ENCODE measurements at places on chromosomes 3 and 15.

GRCh38 chr15:70264014-70264582 is 166.4 kb upstream of the TLE3 start:
- no peak for DNase-seq

DNA sequence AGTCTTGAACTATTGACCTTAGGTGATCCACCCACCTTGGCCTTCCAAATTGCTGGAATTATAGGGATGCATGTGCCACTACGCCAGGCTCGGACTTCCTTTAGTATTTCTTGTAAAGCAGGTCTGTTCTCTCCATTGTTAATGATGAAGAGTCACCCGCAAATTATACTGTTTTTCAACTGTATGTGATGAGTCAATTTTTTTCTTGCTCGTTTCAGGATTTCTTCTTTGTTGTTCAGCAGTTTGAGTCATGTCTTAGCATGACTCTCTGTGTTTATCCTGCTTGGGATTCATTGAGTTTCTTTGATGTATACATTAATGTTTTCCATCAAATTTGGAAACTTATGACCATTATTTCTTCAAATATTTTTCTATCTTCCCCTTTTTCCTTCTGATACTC is 28.9 kb downstream of the GRAMD1C start:
- DNase-seq: no peak

- DNase-seq: peak; percentile 69
These were observed 46.2 kb downstream of the PTH1R start for GRCh38 chr3:46923559-46924350.

GRCh38 chr15:40439960-40440742 is 602 bp upstream of the BAHD1 start:
- peak; percentile 56 for DNase-seq

DNA sequence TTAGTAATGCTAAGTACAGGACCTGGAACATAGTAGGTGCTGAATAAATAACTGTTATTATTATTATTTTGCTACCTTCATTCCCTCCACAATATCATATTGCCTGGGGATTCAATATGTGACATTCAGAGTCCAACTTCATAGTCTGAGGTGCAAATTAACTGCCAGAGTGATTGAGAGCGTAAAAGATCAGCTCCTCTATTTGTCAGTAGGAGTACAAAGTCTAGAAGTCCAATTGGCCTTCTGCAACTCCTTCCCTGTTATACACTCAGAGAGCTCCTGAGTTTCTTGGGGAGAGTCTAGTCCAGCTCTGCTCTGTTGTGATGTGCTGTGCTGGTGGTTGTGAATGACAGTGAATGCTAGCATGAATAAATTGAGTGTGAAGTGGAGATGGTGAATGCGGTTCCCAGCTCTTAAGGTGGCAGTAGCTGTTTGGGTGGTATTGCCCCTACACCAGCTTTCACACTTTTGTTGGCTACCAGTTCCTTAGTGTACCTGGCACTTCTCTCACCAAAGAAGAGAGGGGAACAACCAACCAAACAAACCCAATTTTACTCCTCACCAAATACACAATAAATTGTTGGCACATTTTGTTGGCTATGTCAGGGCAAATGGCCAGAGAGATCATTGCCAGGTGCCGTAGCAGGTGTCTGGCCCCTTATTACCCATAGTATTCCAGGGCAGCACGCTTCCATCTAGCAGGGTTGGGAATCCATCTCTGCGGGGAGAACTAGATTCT is 270.1 kb upstream of the TBL1XR1 start:
- DNase-seq: no peak

- no peak for DNase-seq
These were observed 362.7 kb upstream of the SUCLG2 start for GRCh38 chr3:68017069-68017468.

GRCh38 chr3:53286727-53287126 is 30.9 kb upstream of the TKT start:
- no peak for DNase-seq

- no peak for DNase-seq
These were observed 35.8 kb upstream of the ATP13A3 start for GRCh38 chr3:194522579-194523046.

GRCh38 chr3:50658416-50658815 is 16.3 kb upstream of the DOCK3 start:
- DNase-seq: no peak

DNA sequence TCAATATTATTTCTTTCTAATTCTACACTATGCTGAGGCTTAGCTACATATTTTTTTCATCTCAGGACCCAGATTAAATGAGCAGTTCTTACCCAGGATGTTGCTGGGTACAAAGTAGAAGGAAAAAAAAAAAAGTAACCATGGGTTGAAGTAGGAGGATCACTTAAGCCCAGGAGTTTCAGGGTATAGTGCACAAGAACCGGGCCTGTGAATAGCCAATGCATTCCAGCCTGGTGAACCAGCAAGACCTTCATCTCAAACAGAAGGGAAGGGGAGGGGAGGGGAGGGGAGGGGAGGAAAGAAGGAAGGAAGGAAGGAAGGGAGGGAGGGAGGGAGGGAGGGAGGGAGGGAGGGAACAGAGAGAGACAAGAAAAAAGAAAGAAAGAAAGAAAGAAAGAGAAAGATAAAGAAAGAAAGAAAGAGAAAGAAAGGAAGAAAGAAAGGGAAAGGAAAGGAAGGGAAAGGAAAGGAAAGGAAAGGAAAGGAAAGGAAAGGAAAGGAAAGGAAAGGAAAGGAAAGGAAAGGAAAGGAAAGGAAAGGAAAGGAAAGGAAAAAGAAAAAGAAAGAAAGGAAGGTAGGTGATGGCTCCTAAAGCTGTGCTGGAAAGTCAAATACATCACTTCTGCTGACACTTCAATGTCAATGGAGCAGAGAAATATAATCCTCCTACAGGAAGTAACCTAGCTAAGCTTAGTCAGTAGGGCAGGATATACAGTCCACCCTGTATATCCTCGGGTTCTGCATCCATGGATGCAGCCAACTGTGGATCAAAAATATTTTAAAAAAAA is 206.8 kb upstream of the TGFBR2 start:
- no peak for DNase-seq

DNA sequence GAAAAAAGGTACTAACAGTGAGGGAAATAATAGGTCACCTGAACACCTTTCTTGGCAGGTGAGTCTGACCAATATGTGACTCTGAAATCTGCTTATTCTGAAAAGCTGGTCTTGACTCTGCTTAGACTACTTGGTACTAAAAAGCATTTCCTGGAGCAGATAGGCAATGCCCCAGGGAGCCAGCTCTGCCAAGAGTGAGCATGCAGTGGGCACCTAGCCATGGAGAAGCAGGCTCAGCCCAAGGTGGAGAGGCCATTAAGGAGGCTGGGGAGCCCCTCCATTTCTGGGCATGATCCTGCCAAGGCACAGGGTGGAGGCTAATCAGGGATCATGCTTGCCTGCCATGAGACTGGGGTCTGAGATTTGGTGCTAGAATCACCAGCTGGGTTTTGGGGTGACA is 1.6 kb upstream of the LTF start:
- no peak for DNase-seq

GRCh38 chr15:88834211-88834812 is 31.1 kb downstream of the ACAN start:
- DNase-seq: no peak

DNA sequence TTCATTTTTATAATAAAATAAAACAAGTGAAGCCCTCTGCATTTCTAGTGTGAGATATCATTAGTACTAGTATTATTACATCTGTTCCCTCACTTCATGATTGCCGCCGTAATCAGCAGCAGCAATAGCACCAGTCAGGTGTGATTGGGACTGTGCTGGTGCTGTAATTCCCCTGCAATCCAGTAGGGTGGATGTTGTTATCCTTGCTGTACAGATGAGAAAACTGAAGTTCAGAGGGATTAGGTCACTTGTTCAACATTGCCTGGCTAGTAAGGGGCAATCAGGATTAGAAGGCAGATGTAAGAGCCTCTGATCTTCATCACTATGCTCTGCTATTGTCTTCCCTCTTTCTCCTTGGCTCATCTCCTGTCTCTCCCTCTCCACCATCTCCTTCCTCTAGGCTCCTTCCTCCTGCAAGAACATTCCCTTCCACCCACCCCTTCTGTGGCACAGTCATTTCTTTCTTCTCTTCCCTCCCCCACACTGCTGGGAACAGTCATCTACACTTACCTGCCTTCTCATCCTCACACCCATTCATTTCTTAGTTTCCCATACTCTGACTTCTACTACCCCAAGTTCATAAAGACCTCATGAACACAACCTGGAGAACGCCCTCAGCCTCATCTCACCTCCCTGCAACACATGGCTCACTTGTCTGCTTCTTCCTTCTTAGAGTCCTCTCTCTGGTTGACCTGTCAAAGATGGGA is 29.7 kb downstream of the CRYGS start:
- DNase-seq: peak; percentile 38

- no peak for DNase-seq
These were observed 7.5 kb upstream of the NR1I2 start for GRCh38 chr3:119774444-119774843.

- no peak for DNase-seq
These were observed 71.4 kb upstream of the SKOR1 start for GRCh38 chr15:67753891-67754290.

- no peak for DNase-seq
These were observed 11.3 kb upstream of the IL12A start for GRCh38 chr3:159977295-159977694.

- DNase-seq: no peak
These were observed 29.1 kb downstream of the ALS2CL start for GRCh38 chr3:46664188-46664970.

- DNase-seq: no peak
These were observed 60.8 kb downstream of the RIOX2 start for GRCh38 chr3:97911459-97911858.

- DNase-seq: no peak
These were observed 1.3 kb downstream of the ZNF710 start for GRCh38 chr15:90002428-90002844.

GRCh38 chr15:78533331-78533730 is 6.9 kb upstream of the PSMA4 start:
- no peak for DNase-seq

DNA sequence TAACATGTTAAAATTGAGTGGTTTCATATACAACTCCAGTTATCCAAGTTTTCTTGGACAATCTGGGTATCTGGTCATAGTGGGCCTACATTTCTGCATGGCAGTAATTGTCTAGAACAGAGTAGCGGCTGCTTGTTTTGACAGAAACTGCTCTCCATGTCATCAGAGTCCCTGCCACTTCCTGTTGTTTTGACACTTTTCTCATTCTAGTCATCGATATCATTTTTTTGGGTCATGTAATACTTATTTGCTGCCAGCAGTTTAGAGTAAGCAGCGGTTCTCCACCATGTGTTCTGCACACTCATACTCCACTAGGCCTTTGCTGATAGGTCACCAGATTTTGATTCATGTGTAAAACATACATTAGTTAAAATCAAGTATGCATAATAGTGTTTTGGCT is 81.5 kb downstream of the SLC25A26 start:
- DNase-seq: no peak

DNA sequence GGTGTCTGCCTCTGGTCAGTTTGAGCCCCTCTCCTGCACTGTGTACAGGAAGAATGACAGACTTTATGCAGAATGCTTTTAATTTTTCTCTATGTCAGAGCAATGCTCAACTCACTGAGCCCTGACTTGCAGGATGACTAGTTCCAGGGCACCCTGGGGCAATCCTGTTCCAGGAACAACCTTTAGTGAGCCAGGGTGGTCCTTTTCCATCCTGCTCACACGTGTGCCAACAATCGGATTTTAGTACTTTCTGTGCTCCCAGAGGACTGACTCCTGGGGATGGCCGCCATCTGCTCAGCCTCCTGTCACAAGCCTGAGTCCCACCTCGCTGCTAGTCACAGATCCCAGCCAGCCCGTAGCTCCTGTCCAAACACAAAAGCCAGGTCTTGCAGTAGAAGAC is 48.2 kb upstream of the ALDH1A3 start:
- DNase-seq: no peak

- DNase-seq: no peak
These were observed 42.0 kb downstream of the NUP210 start for GRCh38 chr3:13378155-13378554.

- no peak for DNase-seq
These were observed 183.1 kb upstream of the KCNMB2 start for GRCh38 chr3:178353006-178353694.

DNA sequence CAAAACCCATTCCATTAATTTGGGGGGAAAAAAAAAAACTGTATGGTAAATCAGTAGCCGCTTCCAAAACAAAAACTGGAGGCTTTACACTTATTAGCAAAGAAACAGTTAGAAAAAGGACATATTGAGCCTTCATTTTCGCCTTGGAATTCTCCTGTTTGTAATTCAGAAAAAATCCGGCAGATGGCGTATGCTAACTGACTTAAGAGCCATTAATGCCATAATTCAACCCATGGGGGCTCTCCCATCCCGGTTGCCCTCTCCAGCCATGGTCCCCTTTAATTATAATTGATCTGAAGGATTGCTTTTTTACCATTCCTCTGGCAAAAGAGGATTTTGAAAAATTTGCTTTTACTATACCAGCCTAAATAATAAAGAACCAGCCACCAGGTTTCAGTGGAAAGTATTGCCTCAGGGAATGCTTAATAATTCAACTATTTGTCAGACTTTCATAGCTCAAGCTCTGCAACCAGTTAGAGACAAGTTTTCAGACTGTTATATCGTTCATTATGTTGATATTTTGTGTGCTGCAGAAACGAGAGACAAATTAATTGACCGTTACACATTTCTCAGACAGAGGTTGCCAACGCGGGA is 9.4 kb upstream of the RPL24 start:
- no peak for DNase-seq

DNA sequence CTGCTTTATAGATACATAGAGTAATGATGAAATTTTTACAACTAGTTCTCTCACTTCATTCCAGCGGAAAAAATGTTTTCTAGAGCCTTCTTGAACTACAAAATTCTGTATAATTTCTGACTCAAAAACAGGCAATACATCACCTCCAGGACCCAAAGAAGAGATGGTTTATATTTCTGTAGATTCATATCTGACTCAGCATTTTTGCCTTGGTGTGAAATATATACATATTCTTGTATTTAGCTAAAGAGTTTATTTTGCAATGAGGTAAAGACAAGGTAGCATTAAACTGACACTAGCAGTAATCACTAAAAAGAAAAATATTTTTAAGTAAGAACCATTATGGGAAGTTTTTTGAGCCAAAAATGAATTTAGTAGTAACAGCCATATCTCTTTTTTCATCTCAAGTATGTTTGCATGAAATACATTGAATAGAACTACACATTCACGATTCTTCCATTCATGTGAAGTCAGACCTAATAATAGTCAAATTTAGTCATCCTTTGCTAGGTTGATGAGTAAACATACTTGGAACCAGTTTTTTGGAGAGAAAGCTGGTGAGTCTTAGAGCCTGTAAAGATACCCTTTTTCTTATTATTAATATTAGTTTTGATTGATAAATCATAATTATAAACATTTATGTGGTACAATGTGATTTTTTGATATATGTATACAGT is 31.6 kb downstream of the COL8A1 start:
- no peak for DNase-seq

- no peak for DNase-seq
These were observed 28.3 kb downstream of the PLXND1 start for GRCh38 chr3:129577925-129578786.
